Effector memory CD8-positive, alpha-beta T cell (primary cell): ENCODE measurements at places on chromosomes 7 and 10.

DNA sequence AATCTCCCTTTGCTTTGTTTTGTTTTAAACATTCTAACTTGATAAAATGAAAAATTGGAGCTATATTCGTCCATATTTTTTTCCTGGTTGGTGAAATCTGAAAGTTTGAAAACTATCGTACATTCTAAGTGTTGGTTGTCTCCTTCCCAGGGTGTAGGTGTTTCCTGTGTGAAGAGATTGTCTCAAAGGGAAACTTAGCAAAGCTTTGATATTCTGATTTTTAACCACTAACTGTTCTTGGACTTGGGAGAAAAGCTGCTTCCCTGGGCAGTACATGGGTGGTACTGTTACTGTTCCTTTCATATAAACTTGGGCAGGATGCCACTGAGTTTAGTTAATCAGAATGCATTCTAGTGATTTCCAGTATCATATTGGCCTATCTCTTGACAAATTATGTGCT lies 253.5 kb upstream of the LRGUK start:
- H3K27me3 ChIP-seq = no peaks in the 10 kb centered on the region
- no peak for DNase-seq
- peaks cover 4% of the 10 kb centered on the region for H3K36me3 ChIP-seq
- H3K4me1 ChIP-seq = peaks cover 65% of the 10 kb centered on the region

DNA sequence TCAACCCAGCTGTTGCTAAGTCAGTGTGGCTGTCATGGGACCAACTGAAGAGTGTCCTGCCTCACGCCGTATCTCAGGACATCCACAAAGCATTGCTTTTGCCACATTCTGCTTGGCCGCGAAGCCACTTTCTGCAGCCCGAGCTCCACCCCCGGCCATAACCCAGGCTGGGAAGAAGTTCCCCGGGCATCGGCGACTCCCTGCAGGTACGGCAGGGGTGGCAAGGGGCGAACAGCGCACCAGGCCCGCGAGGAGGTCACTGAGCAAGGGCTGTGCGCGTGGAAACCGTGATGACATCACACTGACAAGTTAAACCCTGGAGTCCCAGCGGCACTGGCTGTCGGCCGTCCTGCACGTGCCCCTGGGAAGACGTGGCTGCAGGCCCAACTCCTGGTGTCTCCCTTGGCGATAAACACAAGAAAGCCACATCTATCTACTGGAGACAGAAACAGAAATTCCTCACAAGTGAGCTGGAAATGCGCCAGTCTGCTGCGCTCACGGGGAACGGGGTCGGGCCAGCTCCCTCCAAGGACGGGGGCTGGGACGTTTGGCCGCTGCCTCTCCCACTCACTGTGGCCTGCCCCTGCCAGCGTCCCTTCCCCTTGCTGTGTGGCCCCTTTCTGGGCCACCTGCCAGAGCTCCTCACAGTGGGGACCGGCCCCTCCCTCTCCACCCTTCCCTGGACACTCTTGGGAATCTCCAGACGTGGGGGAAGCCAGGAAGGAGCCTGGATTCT lies 326.3 kb downstream of the DNAJB6 start:
- no peak overlapping the region for H3K4me3 ChIP-seq
- peaks cover 5% of the 10 kb centered on the region for H3K4me1 ChIP-seq
- DNase-seq = no peak
- peaks cover 2% of the 10 kb centered on the region for H3K27me3 ChIP-seq
- no peaks in the 10 kb centered on the region for H3K36me3 ChIP-seq
- H3K27ac ChIP-seq = no peak overlapping the region

GRCh38 chr7:36129048-36129534 lies 24.0 kb upstream of the EEPD1 start:
- no peak overlapping the region for H3K27ac ChIP-seq
- no peak overlapping the region for H3K4me3 ChIP-seq
- H3K36me3 ChIP-seq = no peaks in the 10 kb centered on the region
- no peaks in the 10 kb centered on the region for H3K27me3 ChIP-seq
- H3K4me1 ChIP-seq = no peaks in the 10 kb centered on the region

GRCh38 chr7:28155019-28155660 lies 25.5 kb downstream of the JAZF1 start:
- peaks cover 64% of the 10 kb centered on the region for H3K4me1 ChIP-seq
- peak overlapping the region; percentile 1 for H3K4me3 ChIP-seq
- H3K27ac ChIP-seq = peak overlapping the region; percentile 67
- DNase-seq = no peak
- no peaks in the 10 kb centered on the region for H3K27me3 ChIP-seq

GRCh38 chr7:28125431-28126409 lies 54.9 kb downstream of the JAZF1 start:
- H3K36me3 ChIP-seq = peaks cover 4% of the 10 kb centered on the region
- no peak for DNase-seq
- H3K4me1 ChIP-seq = peaks cover 65% of the 10 kb centered on the region
- no peaks in the 10 kb centered on the region for H3K27me3 ChIP-seq
